Stimulated activated CD8-positive, alpha-beta memory T cell treated with anti-CD3 and anti-CD28 coated beads, Interleukin-7, amount 100 ng/mL, for 48 hours (primary cell): ENCODE measurements at places on chromosomes 11 and 22.
A peak's percentile ranks its signal among the peaks of the same experiment; 100 is the strongest.

- DNase-seq, result no peak
Observed at GRCh38 chr11:57460022-57460757, at the start of gene RTN4RL2. TSS of gene RTN4RL2 (plus strand) at chr11:57460528. CDS start at chr11:57460866, 338 bp downstream.

DNA sequence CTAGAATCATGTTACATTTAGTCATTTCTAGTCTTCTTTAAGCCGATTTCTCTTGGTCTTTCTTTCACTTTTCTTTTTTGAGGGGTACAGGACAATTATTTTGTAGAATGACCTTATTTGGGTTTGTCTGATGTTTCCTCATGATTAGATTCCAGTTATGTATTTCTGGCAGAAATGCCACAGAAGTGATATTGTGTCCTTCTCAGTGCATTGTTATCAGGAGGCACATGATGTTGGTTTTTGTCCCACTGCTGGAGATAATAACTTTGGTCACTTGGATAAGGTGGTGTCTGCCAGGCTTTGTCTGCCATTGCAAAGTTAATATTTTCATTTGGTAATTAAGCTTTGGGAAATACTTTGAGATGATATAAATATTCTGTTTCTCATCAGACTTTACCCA is 100.3 kb downstream of the RRM1 start:
- no peak for DNase-seq

- DNase-seq, result no peak
Observed at GRCh38 chr11:117907276-117908108, 21.7 kb downstream of the TMPRSS13 start.

DNA sequence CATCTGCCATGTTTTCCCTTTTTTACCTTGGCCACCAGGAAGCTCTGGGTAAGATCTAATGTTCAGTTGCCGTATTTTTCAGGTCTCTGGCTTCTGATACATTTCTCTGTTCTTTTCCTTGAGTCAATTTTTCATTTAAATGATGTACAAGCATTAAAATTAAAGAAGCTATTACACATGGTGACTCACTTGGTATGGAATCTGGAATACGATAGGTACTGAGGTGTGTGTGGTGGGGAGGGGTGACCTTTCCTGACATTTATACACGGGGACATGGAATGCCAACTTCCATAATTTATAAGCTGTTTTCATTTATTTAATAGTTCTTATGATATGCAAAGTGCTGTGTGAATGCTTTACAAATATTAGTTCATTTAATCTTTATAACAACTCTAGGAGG is 47.8 kb upstream of the ALX4 start:
- DNase-seq, result no peak

DNA sequence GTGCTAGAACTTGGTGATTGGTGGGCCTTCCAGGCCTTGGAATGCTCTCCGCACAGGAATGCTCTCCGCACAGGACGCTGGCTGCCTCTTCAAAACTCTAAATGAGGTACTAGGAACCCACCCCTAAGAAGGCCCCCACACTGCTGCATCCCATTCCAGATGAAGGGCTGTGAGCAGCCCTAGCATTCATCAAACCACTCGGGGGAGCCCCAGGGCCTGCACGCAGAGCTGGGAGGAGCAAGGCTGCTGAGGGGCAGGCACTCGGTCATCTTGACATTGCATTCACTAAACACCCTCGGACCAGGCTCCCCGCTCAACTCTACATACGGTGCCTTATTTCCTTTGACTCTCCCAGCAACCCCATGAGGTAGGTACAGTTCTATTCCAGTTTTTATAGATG is 49.2 kb upstream of the EMID1 start:
- DNase-seq, result no peak

DNA sequence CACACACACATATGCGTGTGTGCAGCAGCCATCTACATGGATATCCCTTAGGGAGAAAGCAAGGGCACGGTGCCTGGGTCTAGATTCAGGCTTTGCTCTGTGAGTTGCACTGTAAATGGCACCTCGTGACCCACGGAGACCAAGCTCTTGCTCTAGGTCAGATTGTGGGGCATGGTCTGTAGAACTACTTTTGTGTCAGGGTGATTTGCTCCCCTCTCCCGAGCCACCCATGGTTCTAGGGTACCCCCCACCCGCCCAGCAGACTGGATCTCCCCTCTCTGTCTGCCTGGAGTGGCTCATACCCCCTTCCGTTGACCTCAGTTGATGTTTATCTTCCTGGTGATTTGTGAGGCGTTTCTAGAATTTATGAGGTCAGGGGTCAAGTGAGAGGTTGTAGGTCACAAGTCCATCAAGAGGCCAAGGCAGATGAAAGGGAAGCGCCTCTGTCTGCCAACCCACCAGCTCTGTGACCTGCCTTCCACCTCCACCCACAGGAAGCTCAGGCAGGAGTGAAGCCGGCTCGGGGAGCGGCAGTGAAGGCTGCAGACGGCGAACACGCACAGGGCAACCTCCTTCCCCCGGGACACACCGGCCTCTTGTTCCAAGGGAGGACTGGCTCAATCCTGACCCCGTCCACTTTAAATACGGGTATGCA is 76.2 kb upstream of the TTLL12 start:
- DNase-seq, result peak; percentile 5

DNA sequence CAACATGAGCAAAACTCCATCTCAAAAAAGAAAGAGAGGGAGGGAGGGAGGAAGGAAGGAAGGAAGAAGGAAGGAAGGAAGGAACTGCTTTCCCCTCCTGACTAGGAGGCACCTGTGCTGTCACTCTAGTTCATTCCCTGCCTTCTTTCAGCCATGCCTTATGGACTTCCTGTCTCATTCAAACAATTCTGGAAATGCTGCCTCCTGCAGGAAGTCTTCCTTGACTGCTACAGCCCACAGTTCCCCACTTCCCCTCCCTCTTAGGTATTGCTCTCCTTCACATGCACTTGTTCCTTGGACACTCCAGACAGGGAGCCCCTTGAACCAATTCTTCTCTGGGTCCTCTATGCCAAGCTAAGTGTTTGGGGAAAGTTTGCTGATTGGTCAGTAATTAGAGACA is 31.6 kb upstream of the WNT11 start:
- DNase-seq, result no peak

DNA sequence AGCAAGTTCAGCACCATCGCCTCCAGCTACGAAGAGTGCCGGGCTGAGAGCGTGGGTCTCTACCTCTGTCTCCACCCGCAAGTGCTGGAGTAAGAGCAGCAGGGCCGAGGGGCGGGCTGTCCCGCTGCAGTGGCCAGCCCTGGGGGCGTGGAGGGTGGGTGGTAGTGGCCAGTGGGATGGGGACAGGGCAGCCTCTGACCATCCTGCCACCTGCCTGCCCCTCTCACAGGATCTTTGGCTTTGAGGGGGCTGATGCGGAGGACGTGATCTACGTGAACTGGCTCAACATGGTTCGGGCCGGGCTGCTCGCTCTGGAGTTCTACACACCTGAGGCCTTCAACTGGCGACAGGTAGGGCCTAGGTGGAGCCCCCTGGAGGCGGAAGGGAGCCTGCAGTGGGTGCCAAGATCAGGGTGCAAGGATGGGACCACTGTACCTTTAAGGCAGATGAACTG is 15.0 kb upstream of the BBS1 start:
- no peak for DNase-seq

- DNase-seq, result no peak
Observed at GRCh38 chr11:35786188-35786587, 123.6 kb downstream of the TRIM44 start.

- DNase-seq, result no peak
Observed at GRCh38 chr11:45750439-45750838, 54.5 kb upstream of the SLC35C1 start.

DNA sequence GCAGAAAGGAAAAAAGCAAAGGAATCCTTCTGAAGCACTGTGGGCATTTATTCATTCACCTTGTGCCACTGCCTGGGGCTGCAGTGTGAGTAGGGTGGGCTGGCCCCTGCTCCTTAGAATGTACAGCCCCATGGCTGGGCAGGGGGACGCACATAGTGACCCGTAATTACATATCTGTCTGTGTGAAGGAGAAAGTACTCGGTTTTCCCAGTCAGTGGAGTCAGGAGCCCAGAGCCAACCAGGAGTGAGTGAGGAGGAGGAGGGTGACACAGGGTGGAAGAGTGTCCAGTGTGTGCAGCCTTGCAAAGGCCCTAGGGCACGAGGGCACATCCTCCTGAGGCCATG is 91.9 kb downstream of the CDKN1C start:
- DNase-seq, result no peak

- no peak for DNase-seq
Observed at GRCh38 chr22:38228873-38229740, 27.3 kb downstream of the MAFF start.

DNA sequence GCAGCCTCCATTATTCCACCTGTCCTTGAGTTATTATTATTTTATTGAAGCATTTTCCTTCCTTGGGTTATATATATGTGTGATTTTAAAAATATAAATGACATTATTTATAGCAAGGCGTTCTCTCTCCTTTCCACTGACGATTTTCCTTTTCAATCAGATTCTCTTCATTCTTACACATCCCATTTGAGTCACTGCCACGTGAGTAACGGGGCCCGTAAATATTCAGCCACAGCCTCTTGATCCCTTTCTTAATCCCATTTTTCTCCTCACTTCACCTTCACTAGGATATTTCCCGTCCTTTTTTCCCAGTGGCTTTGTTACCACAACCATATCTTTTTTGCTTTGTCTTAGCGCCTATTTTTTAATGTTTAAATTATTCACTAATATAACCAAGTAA is 396.2 kb downstream of the NTM start:
- no peak for DNase-seq

GRCh38 chr22:46574993-46575910 is 37.8 kb upstream of the CELSR1 start:
- DNase-seq, result no peak

DNA sequence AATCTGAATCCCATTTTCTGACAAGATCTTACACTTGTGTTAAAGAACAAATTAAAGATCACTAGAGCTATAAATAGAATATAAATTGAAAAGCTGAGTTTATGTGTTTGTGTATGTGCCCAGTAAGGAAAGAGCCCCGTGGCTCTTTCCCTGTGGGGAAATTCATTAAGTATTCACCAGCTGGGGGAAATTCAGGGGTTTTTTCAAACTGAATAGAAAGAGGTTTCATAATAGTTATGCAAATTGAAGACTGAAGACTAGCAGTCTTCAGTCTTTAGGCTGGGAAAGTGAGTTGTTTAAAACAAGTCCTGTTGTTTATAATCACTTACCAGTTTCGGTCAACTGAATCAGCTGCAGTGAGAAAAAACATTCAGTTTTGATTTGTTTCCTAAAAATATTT is 11.3 kb upstream of the MS4A7 start:
- DNase-seq, result no peak

GRCh38 chr22:28002863-28003565 is 84.0 kb upstream of the PITPNB start:
- no peak for DNase-seq

GRCh38 chr11:40149721-40150120 is 1309.7 kb downstream of the LRRC4C start:
- no peak for DNase-seq

GRCh38 chr11:47617417-47617809 is 23.2 kb upstream of the C1QTNF4 start:
- DNase-seq, result no peak

GRCh38 chr22:22417495-22418162 is 90.9 kb downstream of the ZNF280B start:
- DNase-seq, result no peak

- DNase-seq, result no peak
Observed at GRCh38 chr11:703506-703905, 2.5 kb upstream of the EPS8L2 start.

DNA sequence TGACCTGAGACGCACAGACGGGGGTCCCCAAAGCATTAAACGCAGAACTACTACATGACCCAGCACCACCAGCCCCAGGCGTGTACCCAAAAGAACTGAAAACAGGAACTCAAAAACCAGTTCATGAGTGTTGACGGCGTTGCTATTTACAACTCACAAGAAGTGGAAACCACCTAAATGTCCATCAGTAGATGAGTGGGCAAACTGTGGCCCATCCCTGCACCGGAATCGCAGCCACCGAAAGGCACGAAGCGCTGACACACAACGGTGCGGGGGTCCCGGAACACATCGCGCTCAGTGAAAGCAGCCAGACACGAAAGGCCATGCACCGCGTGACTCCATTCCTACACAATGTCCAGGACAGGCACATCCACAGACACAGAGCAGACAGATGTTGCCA is 79.2 kb downstream of the TRMU start:
- DNase-seq, result no peak

DNA sequence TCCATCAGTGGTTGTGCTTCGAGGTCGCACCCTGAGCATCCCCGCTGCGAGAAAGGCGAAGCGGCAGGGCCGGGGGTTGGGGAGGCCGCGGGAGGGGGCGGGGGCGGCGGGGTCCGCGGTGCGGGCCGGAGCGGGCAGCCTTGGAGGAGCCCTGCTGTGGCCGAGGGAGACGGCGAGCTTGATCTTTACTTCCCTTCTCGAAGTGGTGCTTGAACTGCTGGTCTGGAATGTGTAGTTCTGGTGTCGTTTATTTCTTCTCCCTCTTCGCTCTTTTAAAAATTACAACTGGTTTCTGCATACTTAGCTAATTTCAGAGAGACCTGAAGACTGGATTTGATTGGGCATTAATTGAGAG is 1.1 kb downstream of the APLP2 start:
- DNase-seq, result no peak

DNA sequence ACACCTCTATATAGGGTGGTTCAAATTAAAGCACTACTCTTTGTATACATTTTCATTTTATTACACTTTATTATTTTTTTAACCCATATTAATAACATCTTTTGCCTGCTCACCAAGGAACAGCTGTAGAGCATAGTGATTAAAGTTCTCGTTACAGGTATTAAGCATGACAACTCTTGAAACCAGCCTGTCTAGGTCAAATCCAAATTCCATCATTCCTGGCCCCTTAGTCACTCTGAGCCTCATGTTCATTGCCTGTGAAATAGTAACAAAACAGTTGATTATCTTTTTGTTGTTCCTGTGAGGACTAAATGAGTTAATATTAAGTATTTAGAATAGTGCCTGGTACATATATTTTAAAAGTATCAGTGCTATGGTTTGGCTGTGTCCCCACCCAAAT is 334.5 kb downstream of the RAB38 start:
- no peak for DNase-seq

GRCh38 chr22:49230194-49230577 is 597.5 kb downstream of the BRD1 start:
- no peak for DNase-seq

GRCh38 chr22:24146194-24146616 is 35.1 kb upstream of the SUSD2 start:
- DNase-seq, result no peak
